ENCODE measurements at places on chromosomes 4 and X.

DNA sequence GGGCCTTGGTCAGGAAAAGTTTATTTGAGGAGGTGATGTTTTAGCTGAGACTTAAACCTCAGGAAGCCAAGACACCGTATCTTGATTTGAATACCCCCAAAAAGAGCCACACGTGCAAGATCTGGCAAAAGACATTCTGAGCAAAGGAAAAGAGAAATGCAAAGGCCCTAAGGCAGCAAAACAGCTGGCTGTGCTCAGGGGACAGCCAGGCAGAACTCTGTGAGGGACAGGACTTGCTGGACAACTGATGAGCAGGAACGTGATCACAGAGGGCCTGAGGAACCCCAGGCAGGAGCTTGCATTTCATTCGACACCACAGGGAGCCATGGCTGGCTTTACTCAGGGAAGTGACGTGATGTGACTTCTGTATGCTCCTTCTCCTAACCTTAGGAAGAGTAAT is 56.0 kb downstream of the OCRL start:
- no peak for DNase-seq

- DNase-seq: no peak
Observed at GRCh38 chr4:180950377-180950776, 1292.8 kb upstream of the TENM3 start.

DNA sequence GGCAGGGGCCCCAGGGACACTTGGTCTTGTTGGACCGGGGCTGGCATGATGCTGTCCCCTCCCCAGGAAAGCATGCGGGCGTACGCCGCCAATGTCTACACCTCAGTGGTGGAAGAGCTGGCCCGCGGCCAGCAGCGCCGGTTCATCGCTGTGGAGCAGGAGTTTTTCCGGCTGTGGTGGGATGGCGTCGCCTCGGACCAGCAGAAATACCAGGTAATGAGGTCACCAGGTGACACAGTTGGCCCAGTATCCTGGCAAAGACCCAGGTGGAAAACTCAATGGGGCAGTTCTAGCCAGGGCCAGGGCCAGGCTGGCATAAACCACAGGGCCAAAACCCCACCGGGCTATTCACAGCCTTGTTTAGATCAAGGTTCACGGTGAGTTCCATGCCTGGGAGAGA is 1.5 kb downstream of the MAN2B2 start:
- no peak for DNase-seq

DNA sequence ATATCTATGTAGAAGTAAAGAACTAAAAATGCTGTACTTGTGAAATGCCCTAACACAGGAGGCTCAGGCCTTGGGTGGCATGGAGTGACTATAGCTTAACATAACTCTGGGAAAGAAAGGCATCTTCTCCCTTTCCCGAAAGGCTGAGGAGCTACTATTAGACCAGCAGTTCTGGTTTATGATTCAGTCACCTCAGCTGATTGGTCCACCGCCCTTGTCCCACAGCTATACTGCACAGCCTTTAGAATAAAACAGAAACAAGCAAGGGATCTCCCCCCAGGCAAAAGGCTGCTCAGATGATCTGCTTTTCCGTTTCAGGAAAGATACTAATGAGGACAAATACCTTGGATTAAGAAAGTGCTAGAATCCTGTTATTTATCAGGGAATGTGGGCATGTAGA is 171.3 kb downstream of the SNCA start:
- DNase-seq: no peak

- DNase-seq: no peak
Observed at GRCh38 chrX:130636277-130636676, 234.5 kb downstream of the RBMX2 start.

- no peak for DNase-seq
Observed at GRCh38 chrX:68867458-68868112, 38.8 kb downstream of the EFNB1 start.

DNA sequence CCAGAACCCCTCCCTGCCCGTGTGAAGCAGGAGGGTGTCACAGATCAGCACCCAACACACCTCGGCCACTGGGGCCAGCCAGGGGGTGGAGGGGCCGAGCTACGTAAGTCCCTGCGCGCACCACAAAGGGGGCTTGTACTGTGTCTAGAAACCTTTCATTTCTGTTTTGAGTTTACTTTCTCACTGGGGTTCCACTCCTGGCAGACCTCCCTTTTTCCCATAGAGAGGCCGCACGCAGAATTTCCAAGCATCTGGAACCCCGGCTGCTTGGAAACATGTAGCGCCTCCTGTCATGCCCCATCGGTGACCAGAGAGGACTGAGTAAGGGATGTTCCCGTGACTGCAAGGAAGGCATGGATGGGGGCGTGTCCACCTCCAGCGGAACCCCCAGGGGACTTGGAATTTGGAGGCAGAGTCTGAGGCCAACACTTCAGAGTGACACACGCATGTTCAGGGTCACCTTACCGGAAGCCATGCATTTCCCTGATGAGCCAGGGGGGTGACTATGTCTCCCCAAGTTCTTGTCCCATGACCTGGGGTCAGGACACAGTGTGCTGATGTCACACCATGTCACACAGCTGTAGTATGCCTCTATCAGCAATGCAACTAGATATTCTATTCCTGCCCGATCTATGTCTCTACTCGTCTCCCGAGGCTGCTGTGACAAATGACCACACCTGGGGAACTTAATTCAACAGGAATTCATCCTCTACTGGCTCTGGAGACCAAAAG is 105.3 kb downstream of the DHRSX start:
- no peak for DNase-seq

DNA sequence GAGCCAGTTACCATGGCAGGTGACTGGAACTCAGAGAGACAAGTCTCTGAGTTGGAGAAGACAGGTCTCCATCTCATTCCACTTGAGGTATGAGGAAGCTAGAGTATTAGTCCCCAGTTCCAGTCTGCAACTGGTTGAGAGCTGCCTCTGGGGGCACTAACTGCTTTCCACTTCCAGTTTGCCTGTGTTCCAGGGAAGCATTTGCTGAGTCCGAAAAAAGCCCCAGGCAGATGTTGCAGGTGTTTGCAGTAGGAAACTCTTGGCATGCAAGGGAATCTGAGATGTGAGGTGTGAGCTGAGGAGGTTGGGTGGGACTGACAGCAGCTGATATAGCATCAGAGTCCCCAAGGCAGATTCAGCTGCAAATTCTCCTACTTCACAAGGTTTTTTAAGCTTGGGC is 272.2 kb upstream of the CASK start:
- no peak for DNase-seq

- DNase-seq: no peak
Observed at GRCh38 chrX:17591741-17592110, 145.6 kb upstream of the SCML1 start.

DNA sequence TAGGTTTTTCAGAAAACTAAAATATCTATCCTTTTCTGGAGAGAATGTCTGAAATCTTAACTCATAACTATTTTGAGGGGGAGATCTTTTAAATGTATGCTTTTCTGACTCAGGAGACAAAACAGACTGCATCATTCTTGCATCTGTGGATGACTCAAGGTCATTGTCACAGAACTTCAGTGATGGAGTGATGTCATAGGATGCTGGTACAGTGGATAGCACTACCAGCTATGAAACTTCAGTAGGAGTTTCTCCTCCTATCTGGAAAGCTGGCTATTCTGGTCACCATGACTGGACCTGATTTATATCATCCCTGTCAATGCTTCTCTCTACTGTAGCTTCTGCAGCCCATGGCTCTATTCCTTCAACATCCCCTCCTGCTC is 50.3 kb downstream of the PARM1 start:
- no peak for DNase-seq

DNA sequence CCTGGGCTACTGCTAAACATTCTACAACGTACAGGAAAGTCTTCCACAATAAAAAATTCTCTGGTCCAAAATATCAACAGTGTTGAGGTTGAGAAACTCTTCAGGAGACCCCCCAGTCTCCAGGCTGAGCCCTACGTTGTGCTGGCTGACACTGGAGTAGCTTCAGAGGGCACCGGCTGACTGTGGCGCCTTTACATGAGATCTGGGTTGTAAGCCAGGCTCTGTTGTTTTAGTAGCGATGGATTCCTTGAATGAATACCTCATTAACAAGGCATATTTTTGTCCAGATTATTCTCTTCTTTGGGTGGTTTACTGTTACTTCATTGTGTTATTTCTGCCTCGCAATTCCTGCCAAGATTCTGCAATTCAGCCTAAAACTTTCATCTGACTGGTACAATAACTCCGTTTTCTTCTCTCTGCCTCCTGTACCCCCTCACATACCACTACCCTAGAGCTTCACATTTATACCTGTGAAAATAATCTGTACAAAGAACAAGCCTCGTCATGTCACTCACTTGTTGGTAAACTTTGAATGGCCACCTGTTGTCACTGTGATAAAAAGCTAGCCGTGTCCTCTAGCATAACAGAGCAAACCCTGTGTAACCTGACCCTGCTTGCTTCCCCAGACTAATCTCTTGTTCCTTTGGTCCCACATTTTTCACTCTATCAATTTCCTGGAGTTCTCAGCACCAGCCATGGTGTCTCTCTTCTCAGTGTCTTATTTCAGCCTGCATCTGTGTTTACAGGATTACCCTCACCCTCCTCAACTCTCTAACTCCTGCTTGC is 1476.1 kb upstream of the TENM3 start:
- DNase-seq: no peak

GRCh38 chr4:73735231-73735630 is 5.1 kb upstream of the CXCL8 start:
- no peak for DNase-seq

- no peak for DNase-seq
Observed at GRCh38 chr4:182339221-182339641, 96.0 kb downstream of the TENM3 start.

DNA sequence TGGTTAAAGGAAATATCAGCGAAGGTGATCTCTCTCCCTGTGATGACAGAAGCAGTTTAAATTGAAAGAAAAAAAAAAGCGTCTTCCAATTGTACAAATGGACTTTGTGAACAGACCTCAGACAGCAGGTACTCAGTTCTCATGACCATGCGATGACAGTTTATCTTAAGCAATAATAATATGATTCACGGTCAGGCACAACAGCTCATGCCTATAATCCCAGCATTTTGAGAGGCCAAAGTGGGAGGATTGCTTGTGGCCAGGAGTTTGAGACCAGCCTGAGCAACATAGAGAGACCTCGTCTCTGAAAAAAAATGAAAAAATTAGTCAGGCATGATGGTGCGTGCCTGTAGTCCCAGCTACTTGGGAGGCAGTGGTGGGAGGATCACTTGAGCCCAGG is 51.0 kb downstream of the RELL1 start:
- no peak for DNase-seq

- DNase-seq: no peak
Observed at GRCh38 chr4:169025184-169025583, 15.1 kb upstream of the CBR4 start.

GRCh38 chr4:38724475-38724808 is 58.3 kb downstream of the TLR10 start:
- no peak for DNase-seq

- no peak for DNase-seq
Observed at GRCh38 chrX:57771689-57772088, 91.6 kb upstream of the NLRP2B start.

GRCh38 chr4:27791640-27792039 is 931.0 kb downstream of the STIM2 start:
- DNase-seq: no peak

GRCh38 chr4:70496231-70496630 is 22.1 kb upstream of the AMTN start:
- no peak for DNase-seq

DNA sequence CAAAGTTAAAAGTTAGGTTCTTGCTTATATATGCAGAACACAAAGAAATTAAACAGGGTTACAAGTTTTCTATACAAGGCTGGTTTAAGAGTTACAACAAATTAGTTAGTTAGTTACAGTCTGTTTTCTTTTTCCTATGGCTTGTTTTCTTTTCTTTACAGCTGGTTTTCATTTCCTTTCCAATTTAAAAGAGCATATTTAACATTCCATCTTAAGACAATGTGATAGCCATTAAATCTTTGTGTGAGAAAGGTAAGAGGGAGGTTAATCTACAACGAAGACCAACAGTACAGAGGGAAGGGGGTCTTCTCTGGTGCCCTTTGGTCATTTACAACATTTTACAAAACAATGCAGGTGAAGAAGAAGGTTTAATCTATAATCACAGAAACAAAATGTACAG is 290.6 kb downstream of the ZNF674 start:
- DNase-seq: no peak

DNA sequence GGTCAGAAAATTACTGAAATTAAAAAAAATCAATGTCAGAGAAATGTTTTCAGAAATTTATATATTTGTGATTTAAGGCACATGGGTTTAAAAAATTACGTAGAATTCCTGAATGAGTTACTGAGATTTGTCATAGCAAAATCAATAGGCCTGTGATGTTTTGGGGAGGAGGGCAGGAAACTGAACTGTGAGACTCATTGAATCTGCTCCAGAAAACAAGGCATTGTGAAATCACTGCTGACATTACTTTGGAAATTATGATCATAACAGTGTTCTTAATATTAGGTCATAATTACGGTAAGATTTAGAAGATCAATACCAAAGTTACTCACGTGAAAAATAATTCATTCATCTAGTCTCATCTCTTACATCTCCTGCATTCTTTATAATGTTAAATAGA is 5.3 kb downstream of the FGF5 start:
- no peak for DNase-seq

- no peak for DNase-seq
Observed at GRCh38 chrX:97117572-97117971, 233.9 kb downstream of the RPA4 start.

DNA sequence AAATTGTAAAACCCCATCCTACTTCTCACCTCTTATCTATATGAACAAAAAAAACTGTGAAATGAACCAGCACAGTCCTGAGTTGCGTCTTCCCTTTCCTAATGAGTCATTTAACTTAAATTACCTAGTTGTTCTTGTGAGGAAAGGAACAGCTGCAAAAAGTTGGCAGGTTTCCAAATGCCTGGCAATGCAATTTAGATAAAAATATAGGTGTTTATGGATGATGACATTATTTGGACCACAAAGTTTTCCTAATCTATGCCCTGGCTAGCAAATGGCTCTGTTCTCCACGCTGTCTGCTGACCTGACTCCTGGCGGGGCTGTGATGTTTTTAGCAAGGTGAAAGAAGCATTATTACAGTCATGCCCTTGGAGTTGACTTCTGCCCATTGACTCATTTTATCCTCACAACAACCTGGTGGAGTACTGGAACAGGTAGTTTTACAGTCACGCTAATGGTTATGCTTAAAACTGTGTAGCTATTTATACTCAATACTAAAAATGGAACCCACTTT is 29.8 kb upstream of the RELL1 start:
- DNase-seq: no peak

DNA sequence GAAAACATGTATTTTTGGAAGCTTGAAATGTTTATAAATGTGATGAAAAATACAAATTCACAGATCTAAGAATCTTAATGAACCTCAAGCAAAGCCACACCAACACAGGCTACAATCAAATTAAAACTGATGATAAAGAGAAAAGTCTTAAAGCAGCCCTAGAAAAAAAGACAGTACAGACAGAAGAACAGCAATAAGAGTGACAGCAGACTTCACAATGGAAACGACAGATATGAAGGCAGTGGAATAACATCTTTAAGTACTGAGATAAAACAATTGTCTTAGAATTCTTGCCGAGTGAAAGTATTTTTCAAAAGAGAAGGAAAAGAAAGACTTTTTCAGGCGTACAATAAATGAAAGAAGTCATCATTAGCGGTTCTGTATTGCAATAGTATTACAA is 423.6 kb upstream of the LCORL start:
- DNase-seq: no peak

GRCh38 chrX:8274170-8274569 is 103.1 kb upstream of the VCX2 start:
- DNase-seq: no peak

GRCh38 chr4:2591189-2591588 is 54.7 kb downstream of the FAM193A start:
- DNase-seq: no peak

GRCh38 chr4:911221-911751 is 20.8 kb downstream of the GAK start:
- DNase-seq: no peak

GRCh38 chr4:112075906-112076305 is 69.3 kb upstream of the FAM241A start:
- DNase-seq: no peak

Data from AG04449 (cell line).